Osteocyte (in vitro differentiated cells): ENCODE measurements at places on chromosomes 16 and 17. TPM values are rescaled to one million over a fixed set of nuclear protein-coding genes. Genes with fewer than 3 reads are reported as not detected.

DNA sequence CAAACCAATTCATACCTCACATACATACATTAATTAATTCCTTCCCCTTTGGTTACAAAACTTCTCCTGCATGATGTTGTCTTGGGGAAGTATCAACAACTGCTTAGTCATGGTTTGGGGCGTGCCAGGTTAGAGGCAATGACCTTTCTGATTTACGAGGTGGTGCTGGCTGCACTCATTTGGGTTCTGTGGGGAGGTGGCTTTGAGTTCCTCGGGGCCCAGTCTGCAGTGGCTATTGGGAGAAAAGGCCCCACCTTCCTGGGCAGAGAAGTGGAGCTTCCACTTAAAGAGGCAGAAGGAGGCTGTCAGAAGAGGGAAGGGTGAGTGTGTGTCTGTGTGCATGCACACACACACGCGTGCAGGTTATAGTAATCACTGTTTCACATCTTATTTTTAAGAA, 10.2 kb upstream of the ETV4 start:
- no peaks in the 10 kb centered on the region for H3K36me3 ChIP-seq
- DNase-seq: no peak
- H3K27ac ChIP-seq: no peak overlapping the region

DNA sequence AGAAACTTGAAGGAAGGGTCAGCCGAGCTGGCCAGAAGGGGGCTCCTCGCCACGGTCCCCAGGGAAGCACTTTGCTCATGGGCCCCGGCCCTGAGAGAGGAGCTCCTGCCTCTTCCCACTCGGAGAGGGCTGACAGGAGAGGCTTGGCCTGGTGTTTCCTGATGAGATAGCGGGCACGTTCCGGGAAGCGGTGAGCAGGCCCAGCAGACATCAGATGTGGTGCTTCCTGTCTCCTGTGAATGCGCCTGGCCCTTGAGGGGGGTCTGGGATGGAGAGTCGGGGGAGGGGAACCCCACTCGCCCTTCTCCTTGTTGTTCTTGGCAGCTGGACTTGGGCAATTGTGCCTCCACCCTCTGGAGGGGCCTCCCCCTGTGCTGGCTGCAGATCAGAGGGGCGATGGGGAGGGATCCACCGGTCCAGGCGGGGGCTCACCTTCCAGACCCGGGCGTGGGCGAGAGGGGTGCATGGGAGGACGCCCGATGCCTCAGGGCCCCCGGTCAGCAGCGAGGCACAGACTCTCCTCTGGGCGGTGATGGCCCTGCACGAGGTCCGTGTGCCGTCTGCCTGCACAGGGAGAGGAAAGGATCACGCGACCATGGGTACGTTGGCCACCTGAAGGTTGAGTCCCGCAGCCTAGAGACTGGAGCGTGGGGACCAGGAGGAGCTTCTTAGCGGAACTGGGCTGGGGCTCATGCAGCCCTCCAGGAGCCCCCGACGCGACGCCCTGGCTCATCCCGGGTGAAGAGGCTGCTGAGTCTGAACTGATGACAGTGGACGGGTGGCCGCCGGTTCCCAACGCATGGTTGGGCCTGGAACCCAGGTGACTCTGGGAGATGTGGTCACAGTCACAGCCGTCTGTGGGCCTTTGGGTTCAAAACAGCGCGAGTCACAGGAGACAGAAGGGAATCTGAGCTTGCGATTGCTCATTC, 25.4 kb downstream of the METRNL start:
- peak overlapping the region; percentile 81 for H3K27ac ChIP-seq
- H3K36me3 ChIP-seq: no peaks in the 10 kb centered on the region
- H3K27me3 ChIP-seq: no peaks in the 10 kb centered on the region
- peaks cover 79% of the 10 kb centered on the region for H3K4me1 ChIP-seq
- no peak for DNase-seq

GRCh38 chr17:59149841-59150511, 5.0 kb downstream of the SKA2 start:
- peaks cover 52% of the 10 kb centered on the region for H3K4me1 ChIP-seq
- H3K36me3 ChIP-seq: no peaks in the 10 kb centered on the region
- DNase-seq: no peak
- no peaks in the 10 kb centered on the region for H3K27me3 ChIP-seq

GRCh38 chr16:68493412-68494070, 45.2 kb upstream of the SMPD3 start:
- H3K27me3 ChIP-seq: peaks cover 15% of the 10 kb centered on the region
- no peak overlapping the region for H3K4me3 ChIP-seq
- H3K36me3 ChIP-seq: no peaks in the 10 kb centered on the region
- no peaks in the 10 kb centered on the region for H3K4me1 ChIP-seq

DNA sequence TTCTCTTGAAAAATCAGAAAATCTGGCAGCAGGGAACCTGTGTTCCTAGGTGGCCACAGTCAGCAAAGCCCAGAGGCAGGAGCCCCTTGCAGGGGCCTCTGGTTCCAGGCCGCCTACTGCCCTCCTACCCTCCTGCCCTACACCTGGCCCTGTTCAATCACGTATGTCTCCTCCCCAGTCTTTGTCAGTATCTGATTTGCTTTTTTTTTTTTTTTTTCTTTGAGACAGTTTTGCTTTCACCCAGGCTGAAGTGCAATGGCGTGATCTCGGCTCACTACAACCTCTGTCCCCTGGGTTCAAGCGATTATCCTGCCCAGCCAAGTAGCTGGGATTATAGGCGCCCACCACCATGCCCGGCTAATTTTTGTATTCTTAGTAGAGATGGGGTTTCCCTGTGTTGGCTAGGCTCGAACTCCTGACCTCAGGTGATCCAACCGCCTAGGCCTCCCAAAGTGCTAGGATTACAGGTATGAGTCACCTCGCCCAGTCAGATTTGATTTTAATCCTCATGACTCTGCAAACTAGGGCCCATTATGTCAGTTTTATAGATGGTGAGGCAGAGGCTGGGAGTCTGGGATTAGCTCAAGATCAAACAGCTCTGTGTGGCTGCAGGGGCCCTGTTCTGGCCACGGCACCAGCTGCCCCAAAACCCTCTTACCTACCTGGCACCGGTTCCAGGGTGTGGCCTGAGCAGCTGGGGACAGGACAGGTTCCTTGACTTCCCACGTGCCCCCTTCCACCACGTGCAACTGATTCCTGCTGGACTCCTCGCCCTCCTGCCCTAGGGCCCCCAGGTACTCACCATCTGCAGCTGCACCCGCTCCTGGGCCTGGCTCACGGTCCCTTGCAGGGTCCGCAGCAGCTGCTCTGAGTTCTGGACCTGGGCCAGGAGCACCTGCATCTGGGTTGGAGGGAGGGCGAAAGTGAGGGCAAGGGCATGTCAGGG, 14.7 kb downstream of the RABEP2 start:
- H3K27me3 ChIP-seq: no peaks in the 10 kb centered on the region
- H3K4me3 ChIP-seq: no peak overlapping the region
- peaks cover 11% of the 10 kb centered on the region for H3K36me3 ChIP-seq
- no peak overlapping the region for H3K27ac ChIP-seq
- H3K4me1 ChIP-seq: no peaks in the 10 kb centered on the region

DNA sequence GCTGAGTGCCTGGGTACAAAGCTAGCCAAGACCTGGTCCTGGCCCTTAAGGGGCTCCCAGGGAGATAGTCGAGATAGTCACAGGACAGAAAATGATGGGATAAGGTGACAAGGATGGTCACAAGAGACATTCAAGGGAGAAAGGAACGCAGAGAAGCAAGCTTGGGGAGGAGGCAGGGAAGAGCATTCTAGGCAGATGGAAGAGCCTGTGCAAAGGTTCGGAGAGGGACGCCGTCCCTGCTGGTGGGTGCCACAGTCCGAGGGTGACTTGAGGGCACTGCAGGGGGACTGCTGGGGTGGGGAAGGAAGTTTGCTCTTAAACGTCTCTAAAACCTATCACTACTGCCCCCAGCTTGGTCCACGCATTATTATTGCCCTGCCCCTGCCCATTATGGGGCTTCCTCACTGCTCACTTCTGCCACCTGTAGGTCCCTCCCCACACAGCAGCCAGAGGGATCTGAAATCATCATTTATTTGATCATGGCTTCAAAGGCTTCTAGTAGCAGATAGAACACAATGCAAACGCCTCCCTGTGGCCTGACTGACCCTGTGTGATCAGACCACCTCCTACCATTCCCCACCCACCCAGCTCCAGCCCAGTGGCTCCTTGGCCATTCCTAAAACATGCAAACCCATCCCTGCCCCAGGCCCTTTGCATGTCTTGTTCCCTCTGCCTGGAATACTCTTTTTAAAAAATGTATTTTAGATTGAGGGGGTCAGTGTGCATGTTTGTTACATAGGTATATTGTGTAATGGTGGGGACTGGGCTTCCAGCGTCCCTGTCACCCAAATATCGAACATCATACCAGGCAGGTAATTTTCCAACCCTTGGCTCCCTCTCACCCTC, 60.3 kb downstream of the RMI2 start:
- H3K36me3 ChIP-seq: no peaks in the 10 kb centered on the region
- DNase-seq: no peak
- H3K4me1 ChIP-seq: peaks cover 14% of the 10 kb centered on the region
- H3K27me3 ChIP-seq: peaks cover 9% of the 10 kb centered on the region
- no peak overlapping the region for H3K4me3 ChIP-seq

DNA sequence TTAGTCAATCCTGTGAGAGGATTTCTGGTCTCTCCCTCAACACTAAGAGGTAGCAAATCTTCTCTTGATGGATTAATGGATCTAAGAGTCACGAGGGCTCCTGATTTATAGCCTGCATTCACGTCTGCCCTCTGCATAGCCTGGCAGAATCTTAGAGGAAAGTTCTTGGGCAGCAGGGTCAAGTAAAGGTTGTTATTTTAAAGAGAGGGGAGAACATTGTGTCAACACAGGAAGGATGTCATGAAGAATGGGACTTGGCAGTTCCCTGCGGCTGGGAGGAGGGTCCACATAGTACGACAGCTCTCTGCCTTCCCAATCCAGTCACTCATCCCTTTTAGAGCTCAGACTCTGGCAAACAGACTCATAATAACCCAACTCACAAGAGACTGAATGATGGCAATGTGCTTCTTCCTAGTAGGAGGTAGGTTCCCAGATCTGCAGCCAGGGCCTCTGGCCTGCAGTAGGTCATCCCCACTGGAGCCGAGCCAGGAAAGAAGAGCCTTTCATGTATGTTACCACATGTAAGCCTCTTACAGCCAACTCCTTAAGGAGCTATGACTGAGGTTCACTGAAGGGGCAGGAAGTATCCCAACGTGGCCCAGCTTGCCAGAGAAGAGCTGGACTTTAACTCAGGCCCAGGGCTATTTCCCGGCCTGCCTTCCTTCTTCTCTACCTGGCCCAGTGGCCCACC, 25.4 kb upstream of the RPTOR start:
- no peak overlapping the region for H3K27ac ChIP-seq
- H3K4me1 ChIP-seq: peaks cover 14% of the 10 kb centered on the region
- H3K4me3 ChIP-seq: no peak overlapping the region
- no peaks in the 10 kb centered on the region for H3K36me3 ChIP-seq
- peaks cover 2% of the 10 kb centered on the region for H3K27me3 ChIP-seq

- H3K27me3 ChIP-seq: no peaks in the 10 kb centered on the region
- peaks cover 2% of the 10 kb centered on the region for H3K36me3 ChIP-seq
- peaks cover 66% of the 10 kb centered on the region for H3K4me1 ChIP-seq
- no peak overlapping the region for H3K4me3 ChIP-seq
Observed at GRCh38 chr16:2040787-2041522, 6.7 kb downstream of the NTHL1 start.

DNA sequence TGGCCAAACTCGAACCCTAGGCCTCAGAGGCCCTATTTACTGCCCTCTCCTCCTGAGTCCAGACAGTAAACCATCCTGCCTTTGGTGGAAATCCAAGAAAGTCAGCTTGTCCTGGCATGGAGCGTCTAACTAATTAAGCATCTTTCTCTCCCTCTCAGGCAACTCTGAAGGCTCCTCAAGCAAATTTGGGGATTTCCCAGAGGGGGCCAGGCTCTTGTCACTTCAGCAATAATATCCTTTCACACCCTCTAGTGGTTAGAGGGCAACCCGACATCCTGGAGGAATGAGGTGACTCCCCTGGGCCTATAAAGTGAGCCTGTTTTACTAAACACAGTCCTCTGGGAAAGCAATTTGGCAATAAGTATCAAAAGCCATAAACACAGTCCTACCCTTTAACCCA, 60.4 kb downstream of the NOG start:
- DNase-seq: no peak
- peaks cover 9% of the 10 kb centered on the region for H3K27me3 ChIP-seq
- H3K4me3 ChIP-seq: no peak overlapping the region
- no peak overlapping the region for H3K27ac ChIP-seq

DNA sequence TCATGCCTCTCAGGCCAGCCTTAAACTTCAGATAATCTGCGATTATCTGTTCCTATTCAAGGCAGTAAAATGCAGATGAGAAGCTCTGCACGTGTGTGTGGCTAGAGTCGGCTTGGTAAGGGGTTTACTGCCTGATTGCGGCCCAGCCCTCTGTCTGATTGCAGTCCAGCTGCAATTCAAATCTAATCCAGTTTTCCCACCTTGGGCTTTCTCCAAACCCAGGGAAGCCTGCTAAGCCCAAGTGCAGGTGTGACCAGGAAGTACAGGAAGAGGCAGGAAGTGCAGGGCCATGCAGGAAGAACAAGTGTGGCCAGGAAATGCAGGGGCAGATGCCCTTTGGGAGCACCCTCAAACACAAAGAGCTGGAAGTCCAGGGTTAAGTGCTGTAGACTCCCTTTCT, 314.9 kb downstream of the CEP112 start:
- H3K4me1 ChIP-seq: peaks cover 4% of the 10 kb centered on the region
- H3K4me3 ChIP-seq: no peak overlapping the region

DNA sequence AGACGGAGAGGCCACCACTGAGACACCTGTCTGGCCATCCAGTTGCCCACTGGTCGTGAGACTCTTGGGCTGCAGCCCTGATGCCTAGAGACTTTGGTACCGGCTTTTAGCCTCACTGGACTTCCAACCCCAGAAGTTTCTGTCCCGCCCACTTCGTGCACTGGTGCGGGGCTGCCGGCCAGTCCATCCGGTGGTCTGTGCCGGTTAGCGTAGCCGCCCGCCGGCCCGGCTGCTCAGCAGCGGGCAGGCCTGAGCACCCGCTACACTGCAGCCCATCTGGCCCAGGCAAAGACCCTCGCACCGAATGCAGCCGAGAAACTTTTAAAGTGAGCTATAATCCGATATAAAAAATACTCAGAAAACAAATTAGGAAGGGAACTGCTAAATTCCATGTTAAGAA, 30.7 kb downstream of the AKAP10 start:
- peaks cover 11% of the 10 kb centered on the region for H3K4me1 ChIP-seq
- no peak for DNase-seq
- no peak overlapping the region for H3K4me3 ChIP-seq
- peaks cover 27% of the 10 kb centered on the region for H3K36me3 ChIP-seq
- no peaks in the 10 kb centered on the region for H3K27me3 ChIP-seq

DNA sequence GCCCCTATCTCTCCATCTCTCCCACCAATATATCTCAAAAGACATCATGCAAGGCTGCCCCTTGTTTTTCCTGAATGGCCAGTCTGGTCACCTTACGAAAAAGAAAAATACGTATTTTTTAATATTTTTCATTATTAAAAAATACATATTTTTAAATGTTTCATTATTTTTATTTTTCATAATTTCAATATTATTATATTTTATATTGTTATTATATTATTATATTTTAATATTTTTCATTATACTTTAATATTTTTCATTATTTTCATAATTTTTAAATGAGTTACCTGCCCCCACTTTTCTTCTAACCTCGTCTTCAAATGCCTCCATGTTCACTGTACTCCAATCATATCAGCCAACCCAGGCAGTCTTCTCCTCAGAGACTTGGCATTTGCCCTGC, 116.0 kb upstream of the ERCC4 start:
- no peaks in the 10 kb centered on the region for H3K36me3 ChIP-seq
- H3K4me1 ChIP-seq: no peaks in the 10 kb centered on the region
- no peak for DNase-seq
- H3K27ac ChIP-seq: no peak overlapping the region
- no peaks in the 10 kb centered on the region for H3K27me3 ChIP-seq
- H3K4me3 ChIP-seq: no peak overlapping the region

The KRTAP29-1 gene
- not detected in 2 replicates for total RNA-seq

The GJC1 gene
- 40.6 and 43.0 TPM in 2 replicates for total RNA-seq

The PRSS36 gene
- total RNA-seq: 0.67 and 0.76 TPM in 2 replicates

The CRYBA1 gene
- total RNA-seq: not detected in 2 replicates

The RHBDL1 gene
- total RNA-seq: 3.6 and 5.4 TPM in 2 replicates

The SLC52A1 gene
- not detected in 2 replicates for total RNA-seq

The SETD1A gene
- total RNA-seq: 20.1 and 22.6 TPM in 2 replicates
